ENCODE measurements at places on chromosomes 2 and 18. TPM values are rescaled to one million over a fixed set of nuclear protein-coding genes. Genes with fewer than 3 reads are reported as not detected.

RRM2 gene
- 31.8 TPM for polyA plus RNA-seq

DNA sequence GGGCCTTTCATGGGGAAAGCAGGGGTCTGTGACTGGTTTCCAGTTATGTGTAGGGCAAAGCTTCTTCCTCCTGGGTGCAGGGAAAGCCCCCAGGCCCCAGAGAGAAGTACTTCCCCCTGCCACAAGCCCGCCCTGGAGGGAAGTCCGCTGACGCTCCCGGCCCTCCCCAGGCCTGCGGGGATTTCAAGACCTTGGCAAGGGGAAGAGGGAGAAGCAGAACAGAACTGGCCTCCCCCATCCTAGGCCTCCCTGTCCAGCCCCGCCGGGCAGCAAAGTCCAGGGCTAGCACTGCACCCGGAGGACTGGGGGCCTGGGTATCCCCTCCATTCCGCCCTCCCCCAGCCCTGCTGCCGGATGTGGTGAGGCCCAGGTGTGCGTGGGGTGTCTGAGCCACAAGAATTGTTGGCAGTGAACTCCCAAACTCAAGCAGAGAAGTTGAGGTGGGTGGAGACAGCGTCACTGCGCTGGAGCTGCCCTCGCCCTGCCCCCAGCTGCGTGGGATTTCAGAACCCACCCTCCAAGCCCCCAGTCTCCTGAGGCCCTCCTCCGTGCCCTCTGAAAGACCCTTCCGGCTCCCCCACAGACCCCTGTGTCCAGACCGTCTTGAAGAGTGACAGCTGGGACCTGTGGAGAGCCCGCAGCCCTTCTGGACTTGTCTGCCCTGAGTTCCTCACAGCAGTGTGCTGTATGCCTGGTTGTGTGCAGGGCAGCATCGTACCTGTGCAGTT lies 1.1 kb upstream of the DUSP2 start:
- peak; percentile 38 for DNase-seq

DNA sequence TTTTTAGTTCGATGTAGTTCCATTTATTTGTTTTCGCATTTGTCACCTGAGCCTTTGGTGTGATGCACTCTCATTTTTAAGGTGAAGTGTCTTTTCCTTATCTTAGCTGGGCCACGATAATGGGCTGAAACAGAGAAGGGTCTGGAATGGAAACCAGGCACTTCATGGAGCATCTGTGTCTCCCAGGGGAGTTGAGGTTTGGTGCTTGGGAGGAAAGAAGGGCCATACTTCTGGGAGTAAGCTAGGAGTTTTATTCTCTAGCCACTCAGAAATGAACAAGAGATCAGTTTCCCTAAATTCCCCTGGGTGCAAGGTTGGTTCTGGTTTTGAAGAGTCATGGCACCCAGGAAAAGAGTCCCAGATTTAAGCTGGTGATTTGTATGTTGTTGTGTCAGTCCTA lies 179.4 kb upstream of the CXCR4 start:
- DNase-seq: no peak

- DNase-seq: no peak
Measured at GRCh38 chr2:97740590-97741182, 27.3 kb downstream of the ZAP70 start.

All from hindlimb muscle (tissue), 1 donor.